ENCODE measurements at places on chromosomes 1 and 21. TPM values are rescaled to one million over a fixed set of nuclear protein-coding genes. Genes with fewer than 3 reads are reported as not detected.

- no peak for DNase-seq
Observed at GRCh38 chr1:25003457-25004190, 73.5 kb upstream of the RUNX3 start.

DNA sequence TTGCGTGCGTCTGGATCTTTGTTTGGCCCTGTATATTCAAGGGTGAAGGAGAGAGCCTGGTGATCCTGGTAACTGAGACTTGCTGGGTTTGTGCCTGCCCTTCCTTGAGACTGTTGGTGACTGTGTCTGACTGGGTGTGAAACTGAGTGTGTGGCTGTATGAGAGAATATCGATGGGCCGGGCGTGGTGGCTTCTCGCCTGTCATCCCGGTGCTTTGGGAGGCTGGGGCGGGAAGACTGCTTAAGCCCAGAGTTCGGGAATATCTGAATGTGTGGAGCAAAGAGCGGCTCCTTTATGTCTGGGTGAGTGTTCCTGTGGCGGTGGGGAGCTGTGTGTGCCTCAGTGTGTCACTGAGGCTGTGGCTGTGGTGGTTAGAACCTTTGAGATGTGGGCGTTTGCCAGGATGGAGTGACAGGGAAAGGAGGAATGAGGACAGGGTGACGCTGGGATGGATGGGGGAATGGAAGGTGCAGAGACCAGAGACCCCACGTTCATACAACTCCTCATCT, 2.7 kb upstream of the MARCKSL1 start:
- DNase-seq, result no peak

The EPHX1 gene
- total RNA-seq, result 45.0 TPM

The YTHDF2 gene
- 118 TPM for total RNA-seq

The LAPTM5 gene
- 80.5 TPM for total RNA-seq
